ENCODE measurements at places on chromosomes 2 and 18.

DNA sequence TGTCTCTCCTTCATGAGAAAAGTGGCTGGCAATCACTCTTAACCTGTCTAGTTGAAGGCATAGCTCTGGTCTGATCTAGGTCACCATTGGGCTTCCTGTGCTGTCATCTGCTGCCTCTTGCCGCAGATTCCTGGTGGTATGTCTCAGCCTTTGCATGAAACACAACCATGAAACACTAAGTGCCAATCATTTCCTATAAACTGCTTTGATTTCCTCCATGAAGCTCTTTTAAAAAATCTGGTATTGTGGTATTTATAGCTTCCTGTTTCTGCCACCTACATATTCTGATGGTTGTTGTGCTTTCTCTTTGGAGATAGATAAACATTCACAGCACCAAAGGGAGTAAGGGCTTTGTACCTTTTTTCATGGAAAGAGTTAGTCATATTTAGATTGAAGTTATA, 120.0 kb upstream of the EPC2 start:
- no peak for DNase-seq

- no peak for DNase-seq
Observed at GRCh38 chr2:191908874-191909273, 62.0 kb upstream of the CAVIN2 start.

GRCh38 chr2:113705982-113706523, 50.4 kb downstream of the SLC35F5 start:
- no peak for DNase-seq

DNA sequence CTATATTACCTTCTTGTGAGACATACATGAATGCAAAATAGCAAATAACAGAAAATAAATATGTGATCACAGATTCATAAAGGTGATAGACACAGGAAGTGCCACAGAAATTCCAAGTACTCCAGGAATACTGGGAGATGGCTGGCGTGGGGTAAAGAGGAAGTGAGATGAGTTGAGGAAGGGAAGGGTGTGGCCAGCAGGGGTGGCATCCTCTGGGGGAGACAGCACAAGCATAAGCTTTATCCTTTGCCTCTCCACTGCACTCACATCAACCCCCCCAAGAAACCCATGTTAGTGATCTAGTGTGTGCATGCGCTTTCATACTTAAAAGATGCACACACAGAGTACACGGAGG, 94.8 kb upstream of the B3GNT7 start:
- no peak for DNase-seq

DNA sequence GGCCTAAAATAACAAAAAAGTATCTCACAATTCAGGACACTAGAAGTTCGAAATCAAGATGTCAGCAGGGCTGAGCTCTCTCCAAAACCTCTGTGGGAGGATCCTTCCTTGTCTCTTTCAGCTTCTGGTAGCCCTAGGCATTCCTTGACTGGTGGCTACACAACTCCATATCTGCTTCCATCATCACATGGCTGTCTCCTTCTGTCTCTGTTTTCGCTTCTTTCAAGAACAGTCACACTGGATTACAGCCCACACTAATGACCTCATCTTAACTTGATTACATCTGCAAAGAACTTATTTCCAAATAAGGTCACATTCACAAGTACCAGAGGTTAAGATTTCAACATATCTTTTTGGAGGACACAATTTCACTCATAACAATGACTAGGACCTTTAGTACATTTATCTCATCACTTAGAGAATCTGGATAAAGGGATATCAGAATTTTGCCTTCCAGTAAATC, 275.2 kb downstream of the IRS1 start:
- DNase-seq: no peak

- no peak for DNase-seq
Observed at GRCh38 chr18:40159141-40160017, 1795.7 kb upstream of the PIK3C3 start.

DNA sequence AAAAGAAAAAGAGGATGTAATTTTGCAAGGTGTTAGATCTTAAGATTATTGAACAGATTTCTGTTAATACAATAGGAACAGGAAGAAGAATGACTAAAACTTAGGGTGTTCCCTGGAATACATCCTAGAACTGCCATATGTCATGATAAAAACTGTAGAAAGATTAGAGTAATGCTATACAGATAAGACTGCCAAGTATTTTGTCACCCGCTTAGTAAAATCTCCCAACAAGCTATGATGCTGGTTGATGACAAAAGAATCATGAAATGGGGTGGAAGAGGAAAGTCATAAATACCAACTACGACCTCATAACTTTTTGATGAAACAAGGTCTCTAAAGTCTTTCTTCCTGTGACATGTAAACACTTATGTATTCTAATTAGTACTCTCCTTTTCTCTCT, 163.6 kb upstream of the COL3A1 start:
- DNase-seq: no peak

GRCh38 chr2:147772781-147773180, 72.0 kb upstream of the ACVR2A start:
- DNase-seq: no peak

GRCh38 chr18:32831781-32832180, 59.0 kb upstream of the KLHL14 start:
- no peak for DNase-seq

GRCh38 chr18:3624935-3625741, 175.2 kb downstream of the TGIF1 start:
- peak; percentile 56 for DNase-seq

- DNase-seq: no peak
Observed at GRCh38 chr2:16882706-16883105, 217.1 kb upstream of the CYRIA start.

DNA sequence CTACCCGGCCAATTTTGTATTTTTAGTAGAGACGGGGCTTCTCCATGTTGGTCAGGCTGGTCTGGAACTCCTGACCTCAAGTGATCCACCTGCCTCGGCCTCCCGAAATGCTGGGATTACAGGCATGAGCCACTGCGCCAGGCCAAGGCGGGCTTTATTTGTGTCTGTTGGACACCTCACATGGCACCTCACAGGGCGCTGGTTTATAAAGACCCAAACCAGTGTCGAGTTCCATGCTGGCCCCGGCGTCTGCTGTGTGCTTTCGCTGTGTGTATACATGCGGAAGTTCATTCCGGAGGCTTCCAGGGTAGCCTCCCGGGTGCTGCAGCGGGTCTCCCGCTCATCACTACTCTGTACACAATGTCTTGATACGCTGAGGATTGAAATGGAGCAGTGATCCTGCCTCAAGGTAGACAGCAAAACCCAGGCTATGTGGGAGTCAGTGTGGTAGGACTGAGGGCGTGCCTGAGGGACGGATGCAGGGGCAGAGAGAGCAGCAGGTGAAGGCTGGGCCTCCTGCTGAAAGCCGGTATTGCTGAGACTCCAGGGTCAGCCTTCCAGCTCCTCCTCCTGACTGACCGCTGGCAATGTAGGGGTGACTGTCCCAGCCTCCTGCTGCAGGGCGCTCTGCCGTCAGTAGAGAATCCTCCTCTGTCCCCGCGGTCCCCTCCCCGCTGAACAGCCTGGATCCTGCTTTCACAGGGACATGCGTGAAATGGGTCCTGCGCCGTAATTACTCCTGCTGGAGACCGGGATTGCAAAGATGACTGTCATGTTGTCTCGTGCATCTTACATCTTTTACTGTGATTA, 22.7 kb downstream of the LDLRAD4 start:
- no peak for DNase-seq

DNA sequence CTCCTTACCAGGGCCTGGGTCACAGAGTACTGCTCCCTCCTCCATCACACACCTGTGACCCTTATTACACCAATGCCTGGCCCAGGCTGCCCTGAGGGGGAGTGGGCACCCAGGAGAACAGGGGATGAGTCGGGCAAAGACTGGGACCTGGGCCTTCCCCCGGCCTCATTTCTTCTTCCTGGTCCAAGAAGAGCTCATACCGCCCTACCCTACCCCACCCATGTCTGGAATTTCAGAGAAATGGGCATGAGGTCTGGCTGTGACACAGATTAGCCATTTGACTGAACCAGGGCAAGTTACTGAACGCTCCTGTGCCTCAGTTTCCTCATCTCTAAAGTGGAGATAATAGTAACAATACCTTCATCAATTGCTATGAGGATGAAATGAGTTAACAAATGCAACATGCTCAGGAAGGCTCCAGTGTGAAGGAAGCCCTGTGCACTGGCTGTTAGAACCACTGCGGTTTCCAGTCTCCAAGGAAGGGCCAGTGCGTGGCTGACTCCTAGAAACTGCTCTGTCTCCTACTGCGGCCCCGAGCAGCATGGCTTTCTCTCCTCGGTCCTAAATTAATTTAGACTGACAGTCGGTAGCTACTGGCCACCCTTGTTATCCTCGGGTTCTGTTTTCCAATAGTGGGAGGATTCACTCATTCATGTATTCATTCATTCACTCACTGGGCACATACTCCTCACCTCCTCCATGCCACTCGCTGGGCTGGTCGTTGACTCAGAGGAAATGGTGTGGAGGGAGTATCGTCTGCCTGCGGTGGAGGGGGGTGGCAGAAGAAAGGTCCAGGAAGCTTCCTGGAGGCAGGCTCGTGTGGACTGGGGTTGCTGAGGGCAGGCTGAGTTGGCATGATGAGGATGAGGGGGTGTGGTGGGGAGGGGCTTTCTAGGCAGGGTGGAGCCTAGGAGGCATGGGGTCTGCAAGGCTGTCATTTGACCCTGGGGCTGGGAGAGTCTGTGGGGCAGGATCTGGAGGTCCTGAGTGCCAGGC, 175.6 kb downstream of the GLI2 start:
- no peak for DNase-seq

GRCh38 chr2:205617905-205618304, 64.4 kb upstream of the NRP2 start:
- no peak for DNase-seq

DNA sequence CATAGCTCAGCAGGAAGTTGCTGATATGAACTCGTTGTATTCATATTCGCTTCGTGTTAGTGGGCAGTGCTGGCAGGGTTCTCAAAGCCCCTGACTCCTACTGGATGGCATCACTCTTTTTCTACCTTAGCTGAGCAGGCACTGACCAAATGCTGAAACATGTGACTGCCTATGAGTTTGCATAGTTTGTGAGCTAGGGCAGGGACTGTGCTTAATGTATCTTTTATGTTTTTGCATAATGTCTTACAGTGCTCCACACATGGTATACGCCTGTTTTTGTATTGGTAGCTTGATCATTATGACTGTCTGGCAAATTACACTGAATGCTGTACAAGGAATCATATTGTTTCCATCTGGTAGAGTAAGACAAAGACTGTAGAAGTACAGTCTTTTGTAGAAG, 305.3 kb downstream of the PARD3B start:
- DNase-seq: no peak

DNA sequence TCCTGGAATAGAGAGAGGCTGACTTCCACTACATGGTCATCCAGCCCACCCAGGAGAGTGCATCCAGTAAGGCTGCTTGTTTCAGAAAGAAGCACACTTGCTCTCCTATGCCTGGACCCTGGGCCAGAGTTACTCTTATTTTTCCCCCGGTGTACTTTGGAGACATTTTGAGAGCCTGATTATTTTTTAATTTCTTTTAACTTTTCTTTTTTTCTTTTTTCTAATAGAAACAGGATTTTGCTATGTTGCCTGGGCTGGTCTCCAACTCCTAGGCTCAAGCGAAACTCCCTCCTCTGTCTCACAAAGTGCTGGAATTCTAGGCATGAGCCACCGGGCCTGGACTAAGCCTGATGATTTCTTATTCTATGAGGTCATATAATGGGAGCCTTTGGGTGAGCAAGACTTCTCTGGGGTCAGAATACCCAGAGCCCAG, 62.2 kb downstream of the RPL37A start:
- no peak for DNase-seq

DNA sequence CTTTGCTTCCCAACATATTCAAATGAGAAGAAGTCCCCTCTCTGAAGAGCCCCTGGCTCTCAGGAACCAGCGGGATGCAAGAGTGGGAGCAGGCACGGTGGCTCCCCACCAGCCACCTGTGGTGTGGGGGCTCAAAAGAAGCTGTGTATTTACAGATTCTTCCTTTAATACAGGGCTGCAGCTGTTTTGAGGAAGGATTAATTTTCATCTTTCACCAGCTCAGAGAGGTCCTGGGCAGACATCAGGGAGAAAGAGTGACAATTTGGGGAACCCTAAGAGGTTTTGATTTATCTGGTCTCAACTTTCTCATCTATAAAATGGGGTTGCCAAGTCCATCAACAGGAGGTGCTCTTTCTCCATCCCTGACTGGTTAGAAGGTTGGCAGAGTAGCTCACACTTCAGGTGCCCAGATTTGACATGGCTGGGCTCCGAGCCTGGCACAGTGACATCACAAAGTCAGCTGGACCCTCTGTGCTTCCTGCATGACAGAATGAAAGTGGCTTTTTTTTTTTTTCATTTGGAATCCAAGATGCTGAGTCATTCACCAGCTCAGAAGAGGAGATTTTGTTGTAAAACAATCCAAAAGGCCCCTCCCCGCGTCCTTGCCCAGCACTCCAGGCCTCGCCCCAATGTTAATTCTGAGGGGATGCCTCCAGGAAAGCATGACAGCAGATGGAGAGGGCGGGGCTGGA, 15.5 kb upstream of the SIX2 start:
- DNase-seq: no peak

GRCh38 chr2:233386382-233387041, 32.2 kb downstream of the DGKD start:
- no peak for DNase-seq

DNA sequence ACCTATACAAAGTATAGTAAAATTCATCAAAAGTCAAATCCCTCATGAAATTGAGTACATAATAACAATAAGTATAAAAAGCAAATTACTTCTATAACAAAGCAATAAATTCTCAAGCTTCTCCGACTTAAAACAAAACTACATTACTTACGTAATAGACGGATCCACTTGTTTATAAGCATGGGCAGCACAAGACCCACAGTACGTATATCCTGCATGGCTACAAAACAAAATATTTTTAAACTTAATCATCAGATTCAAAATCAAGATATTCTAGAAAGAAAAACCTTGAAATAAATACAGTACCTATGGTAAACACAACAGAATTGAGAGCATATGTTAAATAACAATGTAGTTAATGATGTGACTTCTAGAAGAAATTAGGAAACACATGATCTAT, 78.9 kb downstream of the MEMO1 start:
- DNase-seq: no peak

- DNase-seq: no peak
Observed at GRCh38 chr2:176122052-176122682, 352 bp upstream of the HOXD9 start.

DNA sequence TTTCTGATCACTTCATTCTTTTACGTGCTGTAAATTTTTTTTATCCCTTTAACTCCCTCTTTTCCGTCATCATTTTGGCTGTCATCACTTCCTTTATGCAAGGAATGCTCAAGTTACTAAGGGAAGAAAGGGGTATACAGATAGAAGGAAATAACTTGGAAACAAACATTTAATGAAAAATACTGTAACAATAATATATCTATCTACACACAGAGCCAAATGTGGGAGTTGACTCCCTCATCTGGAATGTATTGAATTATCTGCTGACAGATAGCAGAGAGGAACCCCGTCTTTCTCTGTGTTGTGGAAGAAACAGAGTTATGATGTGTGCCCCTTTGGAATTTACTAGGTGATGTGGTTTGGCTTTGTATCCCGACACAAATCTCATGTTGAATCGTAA, 182.5 kb upstream of the NXPH2 start:
- no peak for DNase-seq

GRCh38 chr2:186307871-186308270, 178.2 kb upstream of the ZC3H15 start:
- DNase-seq: no peak

- no peak for DNase-seq
Observed at GRCh38 chr2:58594175-58594574, 353.1 kb upstream of the FANCL start.

Data from stimulated activated CD4-positive, alpha-beta T cell treated with anti-CD3 and anti-CD28 coated beads, TNF-alpha, amount 100 ng/mL, for 48 hours (primary cell).